ENCODE measurements at places on chromosomes 6 and 20.
A peak's percentile ranks its signal among the peaks of the same experiment; 100 is the strongest.

- no peak for DNase-seq
These were observed 544.7 kb upstream of the FLRT3 start for GRCh38 chr20:14882157-14882556.

DNA sequence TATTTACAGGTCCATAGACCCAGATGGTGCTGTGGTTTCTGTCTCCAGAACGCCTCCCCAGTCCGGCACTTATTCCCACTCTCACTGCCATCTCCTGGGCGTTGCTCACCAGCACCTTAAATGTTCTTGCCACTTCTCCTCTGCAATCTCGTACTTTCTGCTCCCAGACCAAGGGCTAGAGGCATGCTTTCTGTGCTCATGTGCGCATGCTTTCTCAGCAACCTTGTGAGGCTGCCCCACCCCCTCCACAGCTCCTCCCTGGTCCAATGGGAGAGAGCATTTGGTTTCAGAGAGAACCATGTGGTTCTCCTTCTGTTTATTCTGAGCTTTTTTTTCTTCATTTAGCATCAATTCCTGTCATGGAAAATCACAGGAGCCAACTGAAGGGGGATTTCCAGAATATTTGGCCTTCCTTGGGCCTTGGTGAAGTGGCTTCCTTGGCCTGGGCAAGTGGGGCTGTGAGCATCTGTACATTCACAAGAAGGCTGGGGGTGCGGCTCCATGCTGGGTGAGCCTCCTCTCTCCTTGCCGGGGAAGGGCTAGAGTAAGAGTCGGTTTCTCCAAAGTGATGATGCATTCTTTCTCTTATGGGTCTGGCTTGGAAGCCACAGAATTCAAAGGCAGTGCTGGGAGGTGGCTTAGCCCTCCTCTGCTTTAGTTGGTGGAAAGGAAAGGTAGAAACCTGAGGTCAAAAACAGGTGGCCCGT, 66.6 kb downstream of the PHACTR3 start:
- DNase-seq = no peak

GRCh38 chr6:122791310-122791679, 2.2 kb downstream of the SMPDL3A start:
- DNase-seq = no peak

GRCh38 chr6:10397756-10398445, 17.0 kb downstream of the TFAP2A start:
- no peak for DNase-seq

- no peak for DNase-seq
These were observed 75.5 kb downstream of the ZDHHC14 start for GRCh38 chr6:157456524-157456829.

- DNase-seq = no peak
These were observed 84.4 kb upstream of the MLN start for GRCh38 chr6:33888183-33888582.

GRCh38 chr6:116287689-116288282, 8.1 kb upstream of the TSPYL1 start:
- no peak for DNase-seq

DNA sequence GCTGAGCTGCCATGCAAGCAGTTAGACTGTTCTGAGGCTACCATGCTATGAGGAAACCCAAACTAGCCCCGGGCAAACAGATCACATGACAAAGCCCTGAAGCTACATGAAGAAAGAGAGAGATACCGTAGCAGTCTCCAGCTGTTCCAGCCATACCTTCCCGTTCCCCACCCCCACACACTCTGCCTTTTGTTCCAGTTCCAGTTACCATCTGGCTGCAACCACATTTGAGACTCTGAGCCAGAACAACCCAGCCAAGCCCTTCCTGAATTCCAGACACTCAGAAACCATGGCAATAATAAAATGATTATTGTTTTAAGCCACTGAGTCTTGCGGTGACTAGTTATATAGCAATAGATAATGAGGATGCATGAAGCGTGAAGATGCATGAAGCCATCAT, 28.3 kb downstream of the RIN2 start:
- peak; percentile 38 for DNase-seq

DNA sequence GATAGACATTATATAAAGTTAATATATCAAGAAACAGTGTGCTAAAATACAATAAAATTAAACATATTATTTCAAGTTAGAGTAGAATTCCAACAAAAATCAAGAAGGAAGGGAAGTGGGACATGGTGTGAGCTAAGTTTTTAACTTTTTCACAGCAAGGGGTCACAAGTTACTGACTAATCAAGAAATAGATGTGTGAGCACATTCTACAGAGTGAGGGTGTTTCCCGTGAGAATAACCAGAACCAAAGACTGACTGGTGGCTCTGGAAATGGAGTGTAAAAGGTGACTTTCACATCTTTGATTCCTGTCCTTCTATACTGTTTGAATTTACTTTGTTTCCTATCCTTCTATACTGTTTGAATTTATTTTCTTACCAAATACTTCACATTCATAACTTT, 206.6 kb downstream of the TASP1 start:
- DNase-seq = no peak

DNA sequence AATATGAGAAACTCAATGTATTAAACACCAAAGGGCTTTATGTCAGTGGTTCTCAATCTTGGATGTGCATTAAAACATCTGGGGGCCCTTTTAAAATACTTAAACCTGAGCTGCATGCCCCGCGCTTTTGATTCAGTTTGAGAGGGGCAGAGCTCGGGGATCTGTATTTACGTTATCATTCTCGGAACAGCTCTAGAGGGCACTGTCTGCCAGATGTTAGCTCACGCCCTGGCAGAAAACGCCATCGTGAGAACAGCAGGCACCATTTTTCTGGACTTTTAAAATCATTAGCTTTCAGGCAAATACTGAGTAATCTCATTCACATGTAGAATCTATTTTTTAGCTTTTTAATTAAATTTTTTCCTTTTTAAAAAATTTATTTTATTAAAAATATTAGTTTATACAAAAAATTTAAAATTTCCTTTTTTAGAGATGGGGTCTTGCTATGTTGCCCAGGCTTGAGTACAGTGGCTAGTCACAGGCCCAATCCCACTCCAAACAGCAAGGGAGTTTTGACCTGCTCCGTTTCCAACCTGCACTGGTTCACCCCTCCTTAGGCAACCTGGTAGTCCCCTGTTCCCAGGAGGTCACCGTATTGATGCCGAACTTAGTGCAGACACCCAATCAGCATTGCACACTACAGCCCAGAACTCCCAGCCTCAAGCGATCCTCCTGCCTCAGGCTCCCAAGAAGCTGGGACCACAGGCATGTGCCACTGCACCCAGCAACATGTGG, 30.0 kb upstream of the ZNF133 start:
- no peak for DNase-seq

- DNase-seq = no peak
These were observed 98.7 kb downstream of the ZDHHC14 start for GRCh38 chr6:157479464-157480303.

DNA sequence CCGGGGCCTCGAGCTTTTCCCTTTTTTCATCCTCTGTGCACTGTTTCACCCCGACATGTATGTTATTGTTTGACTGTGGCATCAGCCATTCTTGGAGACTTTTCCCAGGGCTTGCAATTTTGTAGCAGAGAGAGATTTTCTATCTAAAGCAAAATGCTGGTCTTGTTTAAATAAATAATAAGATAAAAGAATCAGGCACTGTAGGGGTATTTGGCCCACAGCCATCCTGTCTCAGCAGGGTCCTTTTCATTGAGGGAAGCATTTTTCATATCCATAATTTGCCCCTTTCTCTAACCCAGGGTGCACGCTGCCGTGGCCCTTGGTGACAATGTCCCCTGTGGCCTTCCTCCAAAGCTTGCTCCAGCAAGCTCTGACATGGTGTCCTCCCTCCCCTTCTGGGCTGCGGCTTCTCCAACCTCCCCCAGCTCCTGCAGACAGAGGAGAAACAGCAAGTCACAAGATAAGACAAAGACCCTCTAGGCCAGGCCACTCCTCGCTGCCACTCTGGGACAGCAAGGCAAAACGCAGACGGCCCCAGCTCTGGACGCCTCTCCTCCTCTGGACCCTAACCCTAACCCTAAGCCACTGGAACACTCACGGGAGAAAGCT, 117.6 kb downstream of the MYLK4 start:
- no peak for DNase-seq

DNA sequence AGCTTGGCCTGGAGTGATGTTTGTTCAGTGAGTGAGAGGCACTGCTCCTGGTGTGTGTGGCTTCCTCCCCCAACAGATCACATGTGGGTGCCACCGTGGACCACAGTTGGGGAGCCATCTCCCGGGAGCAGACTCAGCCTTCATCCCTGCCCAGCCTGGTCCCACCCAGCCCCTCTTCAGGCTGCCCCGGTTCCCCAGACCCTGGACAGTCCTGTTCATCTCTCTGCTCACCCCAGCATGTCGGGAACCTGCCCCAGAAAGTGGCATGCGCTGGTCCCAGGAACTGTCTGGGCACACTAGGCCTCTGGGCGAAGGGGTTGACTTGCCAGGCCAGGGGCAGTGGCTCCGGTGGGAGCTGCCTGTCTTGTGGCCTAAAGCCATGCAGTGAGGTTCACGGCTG, 21.5 kb upstream of the PPP1R3G start:
- no peak for DNase-seq

DNA sequence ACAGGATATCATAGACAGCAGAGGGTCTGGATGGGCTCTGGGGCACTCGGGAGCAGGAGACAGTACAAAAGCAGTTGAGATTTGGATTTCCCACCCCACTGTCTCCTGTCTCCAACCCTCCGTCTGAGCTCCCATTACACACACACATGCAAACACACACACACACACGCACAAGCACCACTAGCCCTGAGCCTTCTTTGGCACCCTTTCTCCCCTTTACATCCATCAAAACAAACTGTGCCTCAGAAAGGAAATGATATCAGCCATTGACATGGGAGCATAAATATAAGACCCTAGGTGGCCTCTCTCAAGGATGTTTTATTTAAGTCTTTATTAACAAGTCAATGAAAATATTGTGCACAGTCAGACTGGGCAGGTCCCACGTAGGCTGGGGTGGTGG, 17.5 kb downstream of the TTBK1 start:
- DNase-seq = no peak

DNA sequence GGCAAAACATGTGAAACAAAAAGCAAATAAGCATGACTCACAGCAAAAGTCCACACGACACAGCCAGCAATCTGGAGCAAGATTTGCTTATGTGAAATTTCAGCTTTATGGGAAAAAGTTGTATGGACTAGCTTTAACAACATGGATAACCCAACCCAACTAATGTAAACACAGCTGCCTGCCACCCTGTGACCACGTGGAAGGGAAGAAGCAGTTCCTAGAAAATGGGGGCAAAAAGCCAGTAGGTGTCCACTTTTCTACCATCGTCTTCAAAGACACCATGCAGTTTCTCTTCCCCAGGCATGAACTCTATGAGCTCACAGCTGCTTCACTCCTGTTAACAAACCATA, 425.4 kb upstream of the RNF217 start:
- DNase-seq = no peak

DNA sequence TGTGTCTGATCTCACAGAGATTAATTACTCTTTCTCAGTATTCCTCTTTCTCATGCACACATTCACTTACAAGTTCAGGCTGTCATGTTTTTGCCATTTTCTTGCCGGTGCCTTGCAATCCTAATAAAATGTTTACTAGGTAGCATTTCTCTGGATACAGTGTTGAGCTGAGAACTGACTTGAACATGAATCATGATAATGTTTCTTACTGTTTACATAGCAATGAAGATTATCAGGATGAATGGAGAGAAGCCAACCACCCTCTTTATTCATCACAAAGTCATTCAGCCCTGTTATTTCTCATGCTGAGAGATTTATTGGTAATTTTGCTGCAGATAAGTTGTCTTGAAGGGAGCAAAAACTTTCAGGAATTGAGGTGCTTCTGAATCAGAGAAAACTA, 185.5 kb upstream of the ECI2 start:
- DNase-seq = no peak

GRCh38 chr6:107971181-107971580, 13.2 kb upstream of the SEC63 start:
- no peak for DNase-seq

GRCh38 chr6:163717106-163717764, 302.7 kb downstream of the QKI start:
- DNase-seq = no peak

DNA sequence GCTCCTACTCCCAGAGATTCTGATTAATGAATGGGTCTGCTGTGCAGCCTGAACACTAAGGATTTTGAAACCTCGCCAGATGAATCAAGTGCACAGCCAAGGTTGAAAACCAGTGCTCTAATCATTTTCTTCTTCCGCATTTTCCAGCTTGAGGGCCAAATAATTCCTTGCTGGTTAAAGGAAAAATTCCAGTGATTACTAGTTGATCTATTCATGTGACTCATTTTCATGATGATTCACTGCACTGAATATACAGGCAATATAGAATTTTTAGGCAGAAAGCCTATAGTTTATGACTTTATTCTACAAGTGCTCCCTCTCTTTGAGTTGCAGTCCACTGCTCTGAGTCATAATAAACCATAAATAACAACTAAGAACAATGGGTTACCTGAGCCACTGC, 80.6 kb upstream of the PROKR2 start:
- no peak for DNase-seq

- no peak for DNase-seq
These were observed 639 bp upstream of the CD24 start for GRCh38 chr6:106974999-106975737.

DNA sequence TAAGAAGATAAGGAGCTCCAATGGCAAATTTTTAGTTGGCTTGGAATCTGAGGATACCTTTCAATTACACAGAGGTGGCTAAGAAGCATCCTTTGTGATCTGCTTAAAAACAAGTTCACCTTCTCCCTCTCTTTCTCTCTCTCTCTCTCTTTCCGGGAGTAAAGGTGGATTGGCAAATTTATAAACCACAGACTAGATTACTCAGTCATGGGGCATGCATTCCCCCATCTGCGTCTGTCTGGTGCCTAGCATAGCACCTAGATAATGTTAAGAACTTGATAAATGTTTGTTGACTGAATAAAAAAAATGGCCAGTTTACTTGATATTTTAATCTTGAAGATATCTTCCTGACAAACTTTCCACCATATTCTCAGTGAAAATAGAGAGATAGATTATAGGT, 312.3 kb downstream of the CDC5L start:
- DNase-seq = no peak

GRCh38 chr6:52390361-52390727, 28.4 kb downstream of the PAQR8 start:
- no peak for DNase-seq

DNA sequence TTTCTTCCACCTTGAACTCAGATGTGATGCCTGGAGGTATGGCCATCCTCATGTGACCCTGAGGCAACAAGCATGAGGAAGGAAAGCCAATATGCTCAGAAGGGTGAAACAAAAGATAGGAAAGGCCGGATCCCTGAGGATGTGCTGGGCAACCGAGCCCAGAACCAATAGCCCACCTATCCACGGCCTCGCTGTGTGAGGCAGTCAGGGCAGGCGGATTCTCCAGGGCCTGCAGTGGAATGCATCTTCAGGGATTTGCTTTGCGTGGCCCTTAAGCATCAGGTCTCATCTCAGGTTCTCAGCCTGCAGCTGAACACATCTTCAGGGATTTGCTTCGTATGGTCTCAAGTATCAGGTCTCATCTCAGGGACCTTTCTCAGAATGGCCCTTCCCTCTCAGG, 139.8 kb downstream of the ANKRD60 start:
- no peak for DNase-seq

DNA sequence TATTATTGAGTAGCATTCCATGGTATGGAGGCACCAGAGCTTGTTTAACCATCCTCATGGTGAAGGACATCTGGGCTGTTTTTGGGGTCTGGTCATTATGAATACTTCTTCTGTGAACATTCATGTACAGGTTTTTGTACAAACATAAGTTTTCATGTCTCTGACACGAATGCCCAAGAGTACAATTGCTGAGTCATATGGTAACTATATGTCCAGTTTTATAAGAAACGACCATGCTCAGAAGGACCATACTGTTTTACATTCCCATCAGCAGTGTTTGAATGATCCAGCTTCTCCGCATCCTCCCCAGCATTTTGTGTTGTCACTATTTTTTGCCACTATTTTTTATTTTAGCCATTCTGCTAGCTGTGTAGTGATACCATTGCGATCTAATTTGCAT, 188.6 kb downstream of the KHDC1L start:
- no peak for DNase-seq
